ENCODE measurements at places on chromosomes 3 and 15.
A peak's percentile ranks its signal among the peaks of the same experiment; 100 is the strongest.

DNA sequence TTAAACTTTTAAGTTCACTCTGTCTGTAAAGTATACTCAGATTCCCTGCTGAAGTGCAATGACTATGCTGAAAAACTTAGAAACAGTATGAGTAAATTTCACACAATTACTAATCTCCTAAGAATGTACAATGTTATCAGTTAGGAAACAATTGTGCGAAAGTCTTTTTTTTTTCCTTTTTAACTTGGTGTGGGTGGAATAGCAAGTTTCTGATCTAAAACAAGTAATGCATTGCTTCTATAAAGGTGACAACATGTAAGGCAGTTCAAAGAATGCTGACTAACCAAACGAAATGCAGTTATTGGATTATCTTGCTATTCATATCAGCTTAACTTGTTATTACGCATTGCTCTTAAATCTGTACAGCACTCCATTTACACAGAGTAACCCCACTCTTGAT is 19.3 kb upstream of the SLC12A8 start:
- no peak for DNase-seq

- peak; percentile 46 for DNase-seq
Measured at GRCh38 chr3:141412087-141412935, 44.0 kb downstream of the ZBTB38 start.

- DNase-seq = no peak
Measured at GRCh38 chr3:157857440-157857839, 248.8 kb downstream of the SHOX2 start.

DNA sequence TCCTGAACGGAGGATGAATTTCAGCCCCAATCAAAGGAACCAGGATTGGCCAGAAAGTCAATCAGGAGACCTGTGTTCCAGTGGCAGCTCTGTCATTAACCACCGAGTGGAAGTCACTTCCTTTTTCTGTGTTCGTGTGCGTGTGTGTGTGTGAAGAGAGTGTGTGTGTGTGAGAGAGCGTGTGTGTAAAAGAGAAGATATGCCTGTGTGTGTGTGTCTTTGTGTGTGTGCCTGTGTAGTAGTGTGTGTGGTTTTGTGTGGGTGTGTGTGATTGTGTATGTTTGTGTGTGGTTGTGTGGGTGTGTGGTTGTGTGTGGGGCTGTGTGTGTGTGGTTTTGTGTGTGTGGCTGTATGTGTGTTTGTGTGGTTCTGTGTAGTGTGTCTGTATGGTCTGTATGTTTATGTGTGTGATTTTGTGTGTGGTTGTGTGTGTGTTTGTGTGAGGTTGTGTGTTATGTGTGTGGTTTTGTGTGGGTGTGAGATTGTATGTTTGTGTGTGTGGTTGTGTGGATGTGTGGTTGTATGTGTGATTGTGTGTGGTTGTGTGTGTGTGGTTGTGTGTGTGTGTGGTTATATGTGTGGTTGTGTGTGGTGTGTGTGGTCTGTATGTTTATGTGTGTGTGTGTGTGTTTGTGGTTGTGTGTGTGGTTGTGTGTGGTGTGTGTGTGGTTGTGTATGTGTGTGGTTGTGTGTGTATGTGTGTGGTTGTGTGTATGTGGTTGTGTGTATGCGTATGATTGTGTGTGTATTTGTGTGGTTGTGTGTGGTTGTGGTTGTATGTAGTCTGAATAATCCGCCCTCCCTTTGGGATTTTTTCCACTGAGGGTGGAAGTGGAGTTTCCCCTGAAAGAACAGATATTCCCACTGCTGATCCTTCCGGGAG is 314.4 kb downstream of the SHQ1 start:
- DNase-seq = no peak

GRCh38 chr3:119738741-119739140 is 35.9 kb downstream of the CFAP91 start:
- DNase-seq = no peak

- DNase-seq = no peak
Measured at GRCh38 chr3:154921351-154921750, 158.8 kb upstream of the MME start.

DNA sequence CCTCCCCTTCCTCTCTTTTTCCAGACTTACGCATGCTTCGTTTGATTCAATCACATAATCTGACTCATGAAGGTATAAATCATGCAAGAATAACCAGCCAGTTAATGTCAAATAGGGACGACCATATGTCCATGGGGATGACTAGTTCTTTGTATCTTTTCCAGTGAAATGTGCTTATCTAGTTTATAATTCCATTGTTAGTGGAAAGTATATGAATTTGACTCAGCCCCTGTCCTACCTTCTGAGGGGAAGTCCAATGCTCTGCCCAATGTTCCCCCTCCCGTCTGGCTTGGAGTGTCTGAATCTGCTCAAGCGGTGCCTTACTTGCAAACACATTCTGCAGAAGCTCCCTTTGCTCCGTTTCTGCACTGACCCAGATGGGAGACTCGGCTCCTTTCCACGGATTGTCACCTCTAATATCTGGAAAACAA is 55.0 kb upstream of the EPHB3 start:
- DNase-seq = no peak

- no peak for DNase-seq
Measured at GRCh38 chr3:184259878-184260723, 1.3 kb downstream of the CAMK2N2 start.

DNA sequence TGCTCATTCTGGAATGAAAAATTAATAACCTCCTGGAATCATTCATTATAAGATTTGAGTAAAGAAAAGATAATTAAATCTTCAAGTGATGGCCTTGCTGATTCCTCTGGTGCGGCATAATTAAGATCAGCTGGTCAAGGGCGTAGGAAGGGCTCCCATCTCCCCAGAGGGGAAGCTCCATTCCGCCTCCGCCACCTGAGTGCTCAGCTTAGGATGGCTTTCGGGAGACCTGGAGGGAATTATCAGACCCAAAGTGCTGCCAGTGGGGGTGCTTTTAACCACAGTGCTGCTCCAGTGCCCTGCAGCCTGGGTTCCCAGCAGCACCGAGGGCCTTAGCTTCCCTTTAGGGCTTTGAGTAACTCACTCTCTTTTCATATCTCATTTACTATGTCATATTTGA is 556.6 kb upstream of the RGMA start:
- no peak for DNase-seq

GRCh38 chr15:76197703-76198455 is 113.4 kb downstream of the ETFA start:
- no peak for DNase-seq

- DNase-seq = no peak
Measured at GRCh38 chr3:38840987-38841386, 25.0 kb upstream of the SCN10A start.

GRCh38 chr3:141294848-141295247 is 63.2 kb downstream of the PXYLP1 start:
- no peak for DNase-seq

- no peak for DNase-seq
Measured at GRCh38 chr3:187002915-187003314, 72.6 kb downstream of the ST6GAL1 start.

DNA sequence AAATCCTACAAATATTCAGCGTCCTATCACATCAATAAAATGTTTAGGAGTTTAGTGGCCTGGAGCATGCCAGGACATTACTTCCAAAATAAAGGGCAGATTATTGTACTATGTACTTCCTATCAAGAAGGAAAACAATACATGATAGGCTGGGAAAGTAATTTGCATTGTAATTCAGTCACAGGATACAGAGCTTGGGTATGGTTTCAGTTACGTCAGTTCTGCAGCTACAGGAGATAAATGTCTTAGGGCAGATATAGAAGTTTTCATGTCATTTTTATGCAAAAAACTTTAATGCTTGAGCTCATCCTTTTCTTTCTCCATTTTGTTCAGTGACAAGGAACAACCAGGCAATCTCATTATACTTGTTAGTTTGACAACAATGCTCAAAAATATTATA is 155.2 kb downstream of the NFKBIZ start:
- no peak for DNase-seq

DNA sequence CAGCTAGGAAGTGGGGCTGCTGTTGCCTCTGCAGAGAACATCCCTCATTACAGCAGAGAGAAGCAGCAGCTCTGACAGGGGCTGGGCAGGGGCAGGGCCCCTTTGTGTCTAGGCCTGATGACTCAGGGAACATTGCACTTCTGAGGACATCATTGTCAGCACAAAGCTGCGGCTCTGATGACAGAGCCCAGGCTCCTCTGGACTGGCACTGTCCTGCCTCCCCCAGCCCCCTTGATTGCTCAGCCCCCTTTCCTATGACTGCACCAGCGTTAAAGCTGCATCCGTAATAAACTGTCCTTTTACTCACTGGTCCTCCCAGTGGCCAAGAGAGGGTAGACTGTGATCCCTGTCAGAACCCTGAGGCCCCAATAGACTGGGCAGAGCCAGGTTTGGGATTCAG is 18.3 kb downstream of the TRH start:
- DNase-seq = no peak

GRCh38 chr15:56428821-56429458 is 36.0 kb downstream of the MNS1 start:
- DNase-seq = no peak

- no peak for DNase-seq
Measured at GRCh38 chr15:39454189-39454986, 126.5 kb upstream of the THBS1 start.

GRCh38 chr3:107855710-107856109 is 235.1 kb downstream of the CD47 start:
- no peak for DNase-seq

- DNase-seq = no peak
Measured at GRCh38 chr15:77819048-77819850, 186.5 kb upstream of the LINGO1 start.

DNA sequence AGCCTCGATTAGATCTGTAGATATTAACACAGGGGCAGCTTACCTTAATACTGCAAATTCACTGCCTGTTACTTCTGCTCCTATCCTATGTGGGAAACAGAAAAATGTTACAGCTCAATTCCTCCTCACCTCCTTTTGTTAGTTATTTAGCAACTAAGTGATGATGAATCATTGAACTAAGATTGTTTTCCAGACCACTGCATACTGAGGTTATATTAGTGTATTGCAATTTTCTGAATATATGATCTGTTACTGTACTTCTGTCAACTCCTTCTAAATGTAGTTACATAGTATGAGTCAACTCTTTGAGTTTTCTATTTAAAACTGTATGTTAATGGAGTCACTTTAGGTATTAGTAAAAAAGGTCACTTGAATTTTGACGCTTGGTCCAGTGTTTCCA is 331.5 kb upstream of the SLCO3A1 start:
- no peak for DNase-seq

DNA sequence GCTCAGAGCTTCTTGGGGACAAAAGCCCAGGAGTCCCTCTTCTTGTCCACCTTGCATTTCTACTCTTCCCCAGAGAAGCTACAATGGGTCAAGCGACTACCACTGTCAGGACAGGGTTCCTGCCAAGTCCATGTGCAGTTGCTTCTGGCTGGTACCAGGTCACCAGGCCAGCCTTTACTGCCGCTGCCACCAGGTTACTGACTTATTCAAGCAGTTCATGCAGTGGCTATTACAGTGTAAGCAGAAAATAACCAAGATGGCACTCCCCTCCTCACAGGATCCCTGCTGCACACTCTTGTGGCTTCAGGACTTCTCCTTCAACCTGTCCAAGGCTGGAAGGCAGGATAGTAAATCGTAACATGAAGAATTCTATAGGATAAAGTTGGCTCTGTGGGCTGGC is 42.1 kb downstream of the CTDSPL start:
- no peak for DNase-seq

GRCh38 chr15:101187820-101188636 is 63.8 kb downstream of the CHSY1 start:
- no peak for DNase-seq

GRCh38 chr3:191476066-191476772 is 15.3 kb downstream of the PYDC2 start:
- no peak for DNase-seq

DNA sequence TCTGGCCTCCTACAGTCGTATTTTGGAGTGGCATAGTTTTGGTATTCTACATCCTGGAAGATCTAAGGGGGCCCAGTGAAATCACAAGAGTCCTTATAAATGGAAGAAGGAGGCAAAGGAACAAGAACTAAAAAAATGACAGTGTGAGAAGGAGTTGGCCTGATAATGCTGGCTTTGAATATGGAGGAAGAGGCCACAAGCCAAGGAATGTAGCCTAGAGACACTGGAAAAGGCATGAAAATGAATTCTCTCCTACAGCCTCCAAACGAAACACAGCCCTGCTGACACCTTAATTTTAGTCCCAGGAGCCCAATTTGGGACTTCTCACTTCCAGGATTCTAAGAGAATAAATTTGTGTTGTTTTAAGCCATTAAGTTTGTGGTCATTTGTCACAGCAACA is 54.6 kb upstream of the LIPC start:
- DNase-seq = no peak

- no peak for DNase-seq
Measured at GRCh38 chr3:94175677-94176076, 112.8 kb downstream of the NSUN3 start.

- DNase-seq = no peak
Measured at GRCh38 chr3:122824465-122825381, 29.9 kb downstream of the SLC49A4 start.

DNA sequence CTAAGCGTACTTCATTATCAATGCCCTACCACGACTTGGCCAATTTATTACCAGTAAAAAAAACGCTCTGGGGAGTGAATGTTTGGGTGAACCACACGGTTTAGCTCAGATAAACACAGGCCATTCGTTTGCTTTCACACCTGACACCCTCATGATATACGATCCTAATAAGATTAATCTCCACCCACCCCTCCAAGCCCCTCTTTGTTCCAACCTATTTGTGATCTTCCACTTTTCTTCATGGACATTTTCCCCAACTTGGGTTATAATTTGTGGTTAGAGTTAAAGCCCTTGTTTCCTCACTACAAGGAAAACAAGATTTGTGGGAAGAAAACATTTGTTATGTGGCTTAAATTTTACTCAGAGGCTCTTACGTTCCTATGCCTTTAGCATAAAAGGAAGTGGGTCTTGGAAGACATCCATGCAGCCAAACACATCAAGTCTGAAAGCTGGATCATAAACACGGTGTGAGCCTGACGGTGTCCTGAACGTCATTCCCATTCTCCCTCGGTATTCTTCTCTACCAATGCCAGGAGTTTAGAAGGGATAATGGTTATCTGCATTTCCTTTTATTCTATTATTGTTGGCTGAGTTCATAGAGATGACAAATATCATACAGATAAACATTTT is 518.9 kb downstream of the NR2F2 start:
- DNase-seq = no peak

GRCh38 chr15:94323076-94323475 is 91.7 kb downstream of the MCTP2 start:
- no peak for DNase-seq

DNA sequence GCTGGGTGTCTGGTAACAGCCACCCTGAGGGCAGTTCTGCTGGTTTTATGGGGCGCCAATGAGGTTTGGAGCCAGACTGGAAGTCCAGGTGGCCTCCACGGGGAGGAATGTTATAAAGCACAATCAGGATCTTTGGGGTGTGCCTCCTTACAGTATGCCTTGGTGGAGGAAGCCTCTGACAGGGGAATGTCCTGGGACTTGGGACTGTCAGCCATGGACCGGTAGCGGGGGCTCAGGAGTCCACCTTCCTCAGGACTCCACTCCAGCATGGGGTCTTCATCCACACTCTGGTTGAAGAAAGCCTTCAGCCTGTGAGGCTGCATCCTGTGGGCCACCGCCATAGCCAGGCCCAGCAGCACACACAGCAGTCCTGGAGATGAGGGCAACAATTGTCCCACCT is 4.9 kb downstream of the DUOXA2 start:
- DNase-seq = no peak

GRCh38 chr3:168862466-168862865 is 766.7 kb upstream of the GOLIM4 start:
- DNase-seq = no peak

Measured in amygdala (tissue), 56 donors.